Activated CD4-positive, CD25-positive, alpha-beta regulatory T cell treated with anti-CD3 and anti-CD28 coated beads, Interleukin-2, amount 50 U/mL, for 16 hours (primary cell): ENCODE measurements at places on chromosomes 16 and 17.

DNA sequence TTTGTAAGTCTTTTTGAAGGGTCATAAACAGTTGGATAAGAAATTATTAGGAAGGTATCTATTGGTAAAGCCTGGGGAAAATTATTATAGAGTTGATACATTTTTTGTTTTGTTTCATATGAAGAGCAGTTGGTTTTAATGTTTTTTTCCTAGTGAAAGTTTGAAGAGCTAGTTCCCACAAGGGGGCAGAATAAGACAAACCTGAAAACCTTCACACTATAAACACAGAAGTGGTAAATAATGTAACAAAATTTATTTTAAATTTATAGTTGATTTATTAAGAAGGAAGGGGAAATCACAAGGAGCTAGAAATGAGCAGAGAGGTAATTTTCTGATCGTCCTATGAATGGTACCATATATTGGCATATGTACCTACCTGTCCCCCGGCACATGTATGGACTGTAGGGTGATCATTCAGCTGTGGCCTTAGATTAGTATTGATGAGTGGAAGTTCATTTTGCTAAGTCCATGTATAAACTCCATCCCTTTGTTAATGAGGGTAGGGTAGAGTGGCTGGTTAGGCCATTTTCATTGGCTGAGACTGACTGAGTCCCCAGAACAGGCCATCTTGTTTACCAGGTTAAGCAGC, 116.3 kb downstream of the TANC2 start:
- DNase-seq, result no peak

DNA sequence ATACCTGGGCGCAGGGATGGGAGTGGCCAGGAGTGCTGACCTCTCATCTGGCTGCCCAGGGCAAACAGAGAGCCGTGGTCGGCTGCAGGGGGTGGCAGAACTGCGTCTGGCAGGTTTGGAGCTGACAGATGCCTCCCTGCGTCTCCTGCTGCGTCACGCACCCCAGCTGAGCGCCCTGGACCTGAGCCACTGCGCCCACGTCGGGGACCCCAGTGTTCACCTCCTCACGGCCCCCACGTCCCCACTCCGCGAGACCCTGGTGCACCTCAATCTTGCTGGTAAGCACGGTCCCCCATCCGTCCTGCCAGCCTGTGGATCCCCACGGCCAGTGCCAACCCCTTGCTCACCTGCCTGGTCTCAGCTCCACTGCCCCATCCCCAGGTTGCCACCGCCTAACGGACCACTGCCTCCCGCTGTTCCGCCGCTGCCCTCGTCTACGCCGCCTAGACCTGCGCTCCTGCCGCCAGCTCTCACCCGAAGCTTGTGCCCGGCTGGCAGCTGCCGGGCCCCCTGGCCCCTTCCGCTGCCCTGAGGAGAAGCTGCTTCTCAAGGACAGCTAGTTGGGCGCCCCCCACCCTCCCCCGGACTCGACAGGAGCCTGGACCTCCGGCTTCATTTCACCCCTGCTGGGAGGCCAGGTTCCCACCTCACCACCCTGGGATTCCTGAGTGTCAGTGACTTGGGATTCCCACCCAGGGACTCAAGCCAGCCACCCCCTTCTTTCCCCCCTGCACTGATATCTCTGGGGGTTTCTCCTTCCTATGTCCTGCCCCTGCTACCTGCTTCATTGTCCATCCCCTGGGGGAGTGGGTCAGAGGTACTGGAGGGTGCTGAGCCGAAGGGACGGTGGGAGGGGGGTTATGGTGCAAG, 2.0 kb upstream of the ORAI3 start:
- no peak for DNase-seq

DNA sequence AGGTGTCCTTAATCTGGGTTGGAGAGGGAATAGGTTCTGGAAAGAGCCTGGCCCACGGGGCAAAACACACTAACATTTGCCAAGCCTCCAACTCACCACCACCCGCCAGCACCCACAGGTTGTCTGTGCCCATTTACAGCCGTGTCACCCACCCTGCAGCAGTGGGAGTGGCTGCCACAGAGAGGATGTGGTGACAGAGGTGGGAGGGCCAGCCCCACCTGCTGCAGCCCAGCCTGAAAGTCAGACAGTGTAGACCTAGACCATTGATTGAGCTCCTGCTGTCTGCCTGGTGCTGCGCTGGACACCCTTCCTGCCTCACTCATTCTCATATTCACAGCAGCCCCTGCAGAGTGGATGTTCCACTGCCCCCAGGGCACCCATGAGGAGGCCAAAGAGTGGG, 44.7 kb downstream of the IL21R start:
- peak; percentile 58 for DNase-seq

GRCh38 chr16:56534847-56535383, 15.1 kb upstream of the BBS2 start:
- DNase-seq, result no peak

DNA sequence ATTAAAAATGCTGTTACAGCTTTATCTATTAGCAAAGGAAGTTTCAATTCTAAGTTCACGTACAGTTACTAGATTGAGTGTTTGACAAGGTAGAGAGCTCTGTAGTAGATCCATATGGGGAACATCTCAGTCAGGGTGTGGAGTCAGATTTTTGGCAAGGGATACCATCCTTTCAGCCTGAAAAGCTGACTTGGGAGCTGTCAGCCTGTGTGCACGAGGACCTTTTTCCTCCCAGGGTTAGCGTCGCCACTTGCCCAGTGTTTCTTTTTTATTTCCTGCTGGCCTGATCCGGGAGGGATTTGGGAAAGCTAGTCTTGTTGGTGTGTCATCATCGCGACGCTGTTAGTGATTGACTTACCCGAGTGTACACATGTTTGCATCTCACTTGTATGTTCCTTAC, 29.5 kb downstream of the WWOX start:
- no peak for DNase-seq

GRCh38 chr17:58338841-58339754, 10.5 kb upstream of the TSPOAP1 start:
- DNase-seq, result no peak

DNA sequence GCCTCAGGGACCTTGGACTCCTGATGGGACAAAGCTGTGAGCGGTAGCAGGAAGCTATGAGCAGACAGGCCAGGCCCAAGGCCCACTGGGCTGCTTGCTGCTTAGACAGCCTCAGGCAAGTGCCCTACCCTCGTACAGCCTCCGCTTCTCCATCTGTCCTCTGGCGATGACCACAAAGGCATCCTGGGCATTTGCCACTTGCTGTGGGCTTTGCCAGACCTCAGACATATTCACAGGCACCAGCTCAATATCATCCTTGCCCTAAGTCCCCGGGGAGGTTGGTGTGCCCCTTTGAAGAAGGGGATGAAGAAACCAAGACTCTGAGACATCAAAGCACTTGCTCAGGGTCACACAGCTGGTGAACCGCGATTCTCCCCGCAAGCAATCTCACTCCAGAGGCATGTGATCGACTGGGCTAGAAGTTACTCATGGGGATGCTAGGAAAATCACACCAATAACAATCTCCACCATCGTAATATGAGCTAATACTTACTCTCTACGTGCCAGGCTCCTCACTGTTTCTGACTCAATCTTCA, 21.7 kb downstream of the PPL start:
- no peak for DNase-seq

GRCh38 chr17:40545660-40546059, 19.6 kb downstream of the CCR7 start:
- no peak for DNase-seq

DNA sequence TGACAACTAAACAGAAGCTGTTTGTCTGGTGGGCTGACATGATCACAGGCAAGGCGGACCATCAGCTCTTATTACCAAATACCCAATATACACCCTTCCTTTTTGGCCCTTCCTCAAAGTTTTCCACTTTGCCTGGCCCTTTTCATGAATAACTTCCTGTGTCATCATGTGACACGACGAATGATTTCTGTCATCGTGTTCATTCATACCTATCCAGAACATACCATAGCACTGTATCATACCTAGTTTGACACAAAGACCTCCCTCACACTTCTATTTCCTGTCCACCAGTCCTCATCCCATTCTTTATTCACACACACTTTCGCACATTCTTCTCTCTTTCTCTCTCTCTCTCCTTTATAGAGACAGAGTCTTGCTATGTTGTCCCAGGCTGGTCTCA, 131.8 kb downstream of the STX8 start:
- no peak for DNase-seq

GRCh38 chr16:89023151-89023551, 46.1 kb upstream of the CBFA2T3 start:
- DNase-seq, result no peak

DNA sequence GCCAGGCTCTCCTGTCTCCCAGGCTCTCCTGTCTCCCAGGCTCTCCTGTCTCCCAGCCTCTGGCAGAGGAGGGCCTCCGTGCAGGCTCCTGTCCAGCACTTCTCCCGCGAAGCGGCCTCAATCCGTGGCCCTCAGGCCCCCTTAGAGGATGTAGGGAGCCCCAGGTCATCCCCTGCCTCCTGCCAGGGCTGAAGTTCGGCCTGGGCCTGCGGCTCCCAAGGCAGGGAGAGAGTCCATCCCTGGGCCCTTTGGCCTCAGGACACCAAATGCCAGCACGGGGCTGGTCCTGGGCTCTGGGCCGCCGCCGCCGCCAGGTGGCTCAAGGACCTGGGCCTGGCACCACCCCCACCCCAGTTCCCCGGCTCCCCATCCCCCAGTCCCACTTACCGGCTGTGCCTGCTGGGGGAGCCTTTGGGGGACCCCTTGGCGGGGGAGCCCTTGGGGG, 370 bp downstream of the EVPL start:
- no peak for DNase-seq

- no peak for DNase-seq
Measured at GRCh38 chr17:79979221-79979741, 56.4 kb downstream of the TBC1D16 start.

GRCh38 chr17:82477934-82478333, 19.4 kb downstream of the NARF start:
- no peak for DNase-seq

- DNase-seq, result no peak
Measured at GRCh38 chr17:31919802-31920525, 16.8 kb upstream of the SUZ12 start.

- no peak for DNase-seq
Measured at GRCh38 chr17:42682722-42683403, 532 bp downstream of the CNTNAP1 start.

GRCh38 chr16:1090620-1091587, 5.1 kb downstream of the C1QTNF8 start:
- no peak for DNase-seq

- no peak for DNase-seq
Measured at GRCh38 chr16:53775106-53775820, 71.3 kb downstream of the FTO start.

DNA sequence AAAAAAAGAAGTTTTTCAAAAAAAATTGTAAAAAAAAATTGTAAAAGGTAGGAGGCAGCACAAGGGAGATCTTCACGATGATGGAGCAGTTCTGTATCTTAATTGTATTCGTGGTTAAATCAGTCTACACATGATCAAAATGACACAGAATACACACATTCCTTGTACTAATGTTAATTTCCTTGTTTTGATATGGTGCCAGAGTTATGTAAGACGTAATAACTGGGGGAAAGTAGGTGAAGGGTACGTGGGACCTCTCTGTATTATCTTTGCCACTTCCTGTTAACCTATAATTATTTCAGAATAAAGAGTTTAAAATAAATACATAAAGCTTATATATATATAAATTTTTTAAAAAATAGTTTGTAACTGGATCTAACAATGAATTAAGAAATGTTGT, 36.8 kb downstream of the HELZ start:
- DNase-seq, result no peak
